ENCODE measurements at places on chromosomes 3 and 15.

DNA sequence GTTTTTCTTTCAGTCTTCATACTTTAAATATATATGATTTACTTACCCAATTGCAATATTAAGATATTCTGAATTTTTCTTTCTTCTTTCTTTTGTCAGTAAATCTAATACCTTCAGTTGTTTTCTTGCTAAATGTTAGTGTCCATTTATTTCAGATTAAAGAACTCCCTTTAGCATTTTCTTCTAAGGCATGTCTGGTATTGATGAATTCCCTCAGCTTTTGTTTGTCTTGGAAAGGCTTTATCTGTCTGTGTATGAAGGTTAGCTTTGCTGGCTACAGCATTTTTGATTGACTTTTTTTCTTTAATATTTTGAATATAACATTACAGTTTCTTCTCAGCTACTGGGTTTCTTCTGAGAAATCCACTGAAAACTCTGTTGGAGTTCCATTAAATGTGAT lies 64.0 kb upstream of the PLSCR4 start:
- DNase-seq: no peak

DNA sequence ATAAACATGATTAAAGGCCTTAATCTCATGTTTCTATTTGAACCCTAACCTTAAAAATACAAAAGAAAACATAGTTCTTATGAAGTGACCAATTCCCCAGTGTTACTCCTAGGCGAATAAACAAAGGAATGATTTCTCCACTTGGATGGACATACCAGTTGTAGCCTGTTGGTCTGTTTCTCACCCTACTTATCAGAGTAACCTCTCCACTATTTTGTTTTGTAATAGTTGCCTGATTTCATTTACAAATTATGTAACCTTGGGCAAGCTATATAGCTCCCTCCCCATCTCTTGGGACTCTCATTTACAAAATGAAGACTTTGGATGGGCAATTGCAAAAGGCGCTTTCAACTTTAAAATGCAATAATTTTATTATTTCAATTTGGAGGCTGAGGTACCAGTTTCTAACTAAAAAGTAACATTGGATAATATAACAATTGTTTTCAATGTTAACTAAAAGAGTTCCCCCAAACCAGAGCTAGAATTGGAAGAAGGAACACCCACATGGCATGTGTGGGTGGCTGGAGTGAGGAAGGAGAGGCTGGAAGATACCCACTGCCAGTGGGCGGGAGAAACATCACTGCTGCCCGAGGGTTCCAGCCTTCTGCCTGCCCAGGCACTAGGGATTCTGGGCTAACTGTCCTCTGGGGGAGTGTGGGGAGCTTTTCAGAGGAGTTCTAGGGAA lies 74.2 kb downstream of the RFTN1 start:
- DNase-seq: no peak

DNA sequence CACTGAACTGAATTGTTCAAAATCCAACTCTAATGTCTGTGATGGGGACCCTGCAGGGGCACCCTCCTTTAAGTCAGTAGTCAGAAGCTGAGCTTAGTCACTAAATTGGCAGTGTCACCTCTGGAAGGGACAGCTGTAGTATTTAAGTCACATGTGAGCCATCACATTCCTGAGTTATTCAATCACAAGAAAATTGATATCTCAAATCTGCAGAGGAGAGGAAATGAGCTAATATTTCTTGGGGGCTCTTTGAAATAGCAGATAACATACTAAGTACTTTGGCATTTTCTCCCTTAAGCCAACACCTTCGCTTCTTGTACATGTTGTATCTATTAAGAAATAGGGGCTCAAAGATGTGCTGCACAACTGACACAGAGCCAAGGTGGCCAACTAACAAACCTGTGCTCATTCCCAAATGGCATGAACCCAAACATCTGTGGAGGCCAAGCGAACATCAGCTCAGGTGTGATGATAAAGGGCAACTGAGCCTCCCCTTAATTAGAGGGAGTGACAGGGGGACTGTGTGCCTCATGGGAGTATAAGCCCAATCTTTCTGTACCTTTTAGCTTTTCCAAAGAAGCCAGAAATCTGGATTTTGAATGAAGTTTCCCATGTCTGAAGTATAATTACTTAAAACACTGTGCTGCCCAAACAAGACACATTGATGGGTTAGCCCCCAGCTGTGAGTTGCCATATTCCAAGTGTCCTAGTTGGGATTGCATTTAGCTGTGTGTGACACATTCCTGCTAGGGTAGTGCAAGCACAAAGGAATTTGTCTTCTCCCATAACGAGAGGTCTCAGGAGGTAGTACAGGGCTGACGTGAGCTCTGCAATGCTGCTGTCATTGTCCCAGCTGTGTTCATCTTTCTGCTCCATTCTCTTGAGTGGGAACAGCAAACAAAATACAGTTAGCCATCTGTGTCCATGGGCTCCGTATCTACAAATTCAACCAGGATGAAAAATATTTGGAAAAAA lies 63.3 kb downstream of the ABHD5 start:
- no peak for DNase-seq

- DNase-seq: no peak
Observed at GRCh38 chr3:128548021-128548420, 55.0 kb upstream of the GATA2 start.

DNA sequence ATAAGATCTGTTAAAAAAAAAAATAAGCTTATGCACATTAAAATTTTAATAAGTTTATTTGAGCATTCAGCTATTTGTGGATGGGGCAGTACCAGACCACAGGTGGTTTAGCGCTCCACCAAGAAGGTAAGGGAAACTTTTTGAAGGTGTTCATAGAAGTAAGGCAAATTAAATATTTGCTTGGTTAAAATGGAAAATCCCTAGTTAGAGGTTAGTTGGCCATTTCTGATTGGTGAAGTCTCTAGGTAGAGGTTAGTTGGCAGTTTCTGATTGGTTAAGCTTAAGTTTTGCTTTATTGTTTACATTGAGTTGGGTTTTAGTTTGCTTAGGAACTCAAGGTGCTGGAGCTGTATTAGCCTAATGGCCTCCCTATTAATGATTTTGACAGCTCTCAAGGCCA lies 30.7 kb downstream of the SCN11A start:
- DNase-seq: no peak

DNA sequence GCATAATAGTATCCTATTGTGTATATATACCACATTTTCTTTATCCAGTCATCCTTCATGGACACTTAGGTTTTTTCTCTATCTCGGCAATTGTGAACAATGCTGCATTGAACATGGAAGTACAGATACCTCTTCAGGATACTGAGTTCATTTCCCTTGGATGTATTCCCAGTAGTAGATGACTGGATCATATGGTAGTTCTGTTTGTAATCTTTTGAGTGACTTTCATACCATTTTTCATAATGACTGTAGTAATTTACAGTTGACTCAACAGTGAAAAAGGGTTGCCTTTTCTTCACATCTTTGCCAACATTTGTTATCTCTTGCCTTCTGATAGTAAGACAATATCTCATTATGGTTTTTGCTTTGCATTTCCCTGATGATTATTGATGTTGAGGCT lies 21.8 kb downstream of the MYH15 start:
- DNase-seq: no peak

GRCh38 chr3:160569894-160570652 lies 4.7 kb upstream of the KPNA4 start:
- DNase-seq: no peak

DNA sequence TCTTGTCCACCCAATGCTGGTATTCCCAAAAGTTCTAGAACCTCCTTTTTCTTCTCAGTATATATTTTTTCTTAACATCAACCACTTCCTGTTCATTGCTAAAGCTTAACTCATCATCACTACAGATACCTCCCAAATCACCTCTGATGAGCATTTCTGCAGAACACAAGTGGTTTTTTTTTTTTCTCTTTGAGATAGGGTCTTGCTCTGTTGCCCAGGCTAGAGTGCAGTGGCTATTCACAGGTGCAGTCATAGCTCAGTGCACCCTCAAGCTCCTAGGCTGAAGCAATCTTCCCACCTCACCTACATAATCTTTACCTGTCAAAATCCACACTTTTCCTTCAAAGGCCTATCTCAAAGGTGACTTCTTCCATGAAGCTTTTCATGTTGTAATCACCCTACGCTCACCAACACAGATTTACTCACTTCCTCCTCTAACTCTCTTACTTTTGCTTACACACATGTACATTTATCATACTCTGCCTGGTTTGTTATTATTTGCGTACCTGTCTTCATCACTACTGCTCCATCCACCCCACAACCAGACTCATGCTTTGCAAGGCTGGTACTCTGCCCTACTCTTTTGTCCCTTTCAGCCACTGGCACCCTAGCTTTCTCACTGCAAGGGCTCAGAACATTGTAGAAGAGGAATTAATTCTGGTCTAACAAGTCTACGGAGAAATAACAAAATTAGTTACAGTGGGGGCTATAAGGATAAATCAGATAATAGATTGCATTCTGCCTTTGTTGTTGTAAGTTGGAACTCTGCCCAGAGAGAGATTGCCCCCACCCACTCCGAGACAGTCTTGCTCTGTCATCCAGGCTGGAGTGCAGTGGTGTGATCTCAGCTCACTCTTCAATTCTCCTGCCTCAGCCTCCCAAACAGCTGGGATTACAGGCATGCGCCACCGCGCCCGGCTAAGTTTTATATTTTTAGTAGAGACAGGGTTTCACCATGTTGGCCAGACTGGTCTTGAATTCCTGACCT lies 27.5 kb downstream of the HERC1 start:
- DNase-seq: peak; percentile 9

GRCh38 chr15:70920981-70921696 lies 28.5 kb downstream of the LRRC49 start:
- no peak for DNase-seq

DNA sequence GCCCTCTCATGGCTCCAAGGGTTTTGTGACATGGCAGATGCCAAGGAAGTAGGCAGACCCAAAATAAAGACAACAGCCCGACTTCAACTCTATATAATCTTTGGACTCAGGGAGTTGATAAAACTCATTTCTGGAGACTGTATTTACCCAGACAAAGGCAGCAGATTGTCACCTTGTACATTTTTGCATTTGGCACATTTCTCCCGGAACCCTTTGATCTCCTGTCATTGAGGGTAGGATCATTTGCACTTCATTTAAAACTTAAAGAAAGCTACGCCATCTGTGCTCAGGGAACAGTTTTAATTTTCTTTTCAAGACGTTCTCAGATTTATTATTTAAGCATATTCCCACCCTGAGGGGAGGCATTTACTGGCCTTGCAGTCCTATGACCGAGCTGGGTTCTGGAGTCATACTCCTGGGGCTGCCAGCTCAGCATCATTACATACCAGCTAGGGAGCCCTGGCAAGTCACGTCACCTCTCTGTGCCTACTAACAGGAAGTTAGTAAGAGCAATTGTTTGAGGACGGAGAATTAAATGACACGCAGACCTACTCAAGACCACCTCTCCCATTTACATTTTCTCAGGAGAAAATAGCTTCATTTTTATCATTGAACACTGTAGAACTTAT lies 5.9 kb downstream of the CDCP1 start:
- DNase-seq: no peak

DNA sequence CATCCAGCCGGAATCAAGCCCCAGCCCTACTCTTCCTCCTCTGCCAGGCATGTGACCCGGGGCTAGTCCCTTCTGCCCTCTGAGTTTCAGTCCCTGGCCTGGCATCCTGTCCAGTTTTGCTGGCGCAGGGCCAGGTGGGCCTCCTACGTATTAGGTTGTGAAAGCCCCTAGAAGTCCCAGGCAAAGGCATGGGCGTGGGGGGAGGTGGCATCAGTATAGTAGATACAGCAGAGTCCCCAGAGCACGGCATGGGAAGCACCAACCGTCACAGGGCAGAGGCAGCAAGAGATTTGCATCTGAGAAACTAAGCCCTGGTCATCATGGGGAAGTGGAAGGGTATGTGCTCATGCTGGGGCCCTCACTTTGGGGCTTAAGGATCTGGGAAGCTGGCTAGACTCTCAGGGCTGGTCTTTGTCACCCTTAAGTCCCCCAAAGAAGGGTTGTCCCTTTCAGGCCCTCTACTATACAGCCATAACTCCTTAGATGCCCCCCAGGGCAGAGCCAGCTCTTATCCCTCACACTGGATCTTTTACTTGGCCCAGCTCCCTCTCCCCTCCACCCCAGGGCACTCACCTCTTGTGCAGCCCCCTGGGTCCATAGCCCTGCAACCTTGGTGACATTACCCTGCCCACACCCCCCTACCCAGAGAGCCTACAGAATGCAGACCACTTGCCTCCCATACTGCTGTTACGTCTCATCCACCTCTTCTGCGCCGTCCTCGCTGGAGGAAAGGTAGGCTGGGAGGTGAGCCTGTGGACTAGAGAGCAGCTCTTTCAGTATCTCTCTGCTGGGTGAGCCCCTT lies 11.3 kb downstream of the NBEAL2 start:
- no peak for DNase-seq

GRCh38 chr3:182636646-182637045 lies 156.7 kb upstream of the ATP11B start:
- DNase-seq: no peak

DNA sequence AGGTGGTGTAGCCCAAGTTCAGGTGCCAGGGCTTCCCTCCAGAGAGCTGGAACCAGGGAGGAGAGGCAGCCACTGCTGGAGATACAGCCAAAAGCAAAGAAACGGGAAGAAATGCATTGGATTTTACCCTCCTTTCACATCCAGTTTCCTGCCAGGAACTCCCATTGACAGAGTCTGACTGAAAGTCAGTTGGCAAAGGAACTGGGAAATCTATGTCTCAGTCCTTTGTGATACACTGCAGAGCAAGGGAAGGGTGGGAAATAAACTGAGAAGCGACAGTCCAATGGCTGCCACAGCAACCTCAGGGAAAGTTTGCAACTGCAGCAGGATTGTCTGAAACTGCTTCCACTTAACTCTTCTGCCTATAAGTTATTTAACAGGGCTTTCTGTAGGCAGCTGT lies 142.6 kb downstream of the SATB1 start:
- no peak for DNase-seq

DNA sequence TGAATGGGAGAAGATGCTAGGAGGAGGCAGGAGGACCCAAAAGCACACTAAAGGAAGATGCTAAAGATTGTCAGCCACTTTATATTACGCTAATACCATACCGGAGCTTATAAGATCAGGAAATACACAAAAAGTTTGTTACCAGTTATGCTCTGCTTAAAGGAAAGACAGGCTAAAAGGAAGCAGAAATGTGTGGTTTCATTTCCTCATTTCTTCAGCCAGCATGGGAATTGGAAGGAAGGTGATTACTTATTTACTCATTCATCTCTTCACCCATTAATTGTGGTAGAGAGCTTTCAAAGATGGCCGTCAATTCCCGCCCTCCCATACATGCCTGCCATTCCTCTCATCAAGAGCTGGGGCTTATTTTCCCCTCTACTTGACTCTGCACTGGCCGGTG lies 26.7 kb upstream of the TMEM158 start:
- DNase-seq: no peak

DNA sequence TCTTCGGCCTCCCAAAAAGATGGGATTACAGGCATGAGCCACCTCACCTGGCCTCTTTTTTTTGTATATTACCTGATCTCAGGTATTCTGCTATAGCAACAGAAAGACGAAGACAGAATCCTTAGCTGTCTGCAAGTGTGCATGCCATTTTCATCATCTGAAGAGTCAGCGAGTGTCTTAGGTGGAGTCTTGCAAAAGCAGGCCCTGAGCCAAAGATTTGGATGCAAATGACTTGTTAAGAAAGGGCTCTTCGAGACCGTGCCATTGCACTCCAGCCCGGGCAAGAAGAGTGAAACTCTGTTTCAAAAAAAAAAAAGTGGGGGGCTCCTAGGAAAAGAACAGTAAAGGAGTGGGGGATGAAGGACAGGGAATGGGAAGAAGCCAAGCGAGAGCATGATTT lies 10.2 kb upstream of the TRIM69 start:
- no peak for DNase-seq
